ENCODE measurements at places on chromosomes 6 and 20.

- no peak for DNase-seq
Measured at GRCh38 chr6:44966449-44967092, 361.6 kb upstream of the RUNX2 start.

GRCh38 chr20:11929947-11930346, 12.3 kb downstream of the BTBD3 start:
- no peak for DNase-seq

DNA sequence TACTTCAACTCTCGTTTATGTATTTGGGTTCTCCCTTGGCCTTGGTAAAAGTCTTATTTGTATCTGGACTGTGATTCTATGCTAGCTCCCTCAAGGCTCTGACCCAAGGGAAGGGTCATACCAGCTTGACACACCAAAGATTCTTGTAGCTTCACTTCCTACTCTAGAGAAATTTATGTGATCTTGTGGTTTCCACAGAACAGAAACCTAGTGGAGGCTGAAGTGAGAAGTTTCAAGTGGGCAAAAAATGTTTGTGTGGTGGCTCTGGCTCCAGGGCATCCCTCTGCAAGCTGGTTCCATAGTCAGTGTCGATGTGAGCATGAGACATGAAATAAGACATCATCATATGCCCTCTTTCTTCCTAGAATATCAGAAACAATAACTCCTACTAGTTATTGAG, 48.1 kb upstream of the TNFRSF21 start:
- DNase-seq: no peak

DNA sequence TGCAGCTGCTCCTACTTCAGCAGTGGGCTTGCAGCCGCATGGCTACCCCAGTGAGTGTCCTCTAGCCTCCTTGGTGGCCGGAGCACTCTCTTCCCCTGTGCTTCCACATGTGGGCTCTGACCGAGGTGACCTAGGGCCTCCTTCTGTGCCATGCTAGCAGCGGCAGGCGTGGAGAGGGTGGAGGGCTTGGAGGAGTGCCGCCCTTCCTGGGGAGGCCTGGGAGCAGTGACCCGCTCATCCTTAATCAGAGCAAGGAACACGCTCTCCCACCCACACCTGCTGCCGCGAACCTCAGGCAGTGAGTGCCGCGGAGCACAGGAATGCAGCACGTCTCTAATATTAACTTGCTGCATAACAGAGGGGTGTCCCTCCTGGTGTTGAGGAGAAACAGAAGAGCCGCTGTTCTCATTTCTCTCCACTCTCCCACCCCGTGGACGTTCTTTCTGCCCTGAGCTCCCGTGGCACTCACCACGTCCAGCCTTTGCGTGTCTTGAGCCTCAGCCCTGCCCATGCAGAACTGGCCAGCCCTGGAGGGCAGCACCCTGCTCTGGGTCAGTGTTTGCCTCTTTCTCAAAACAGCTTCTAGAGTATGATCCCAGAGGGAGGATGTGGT, 31.9 kb downstream of the DUSP22 start:
- DNase-seq: no peak

DNA sequence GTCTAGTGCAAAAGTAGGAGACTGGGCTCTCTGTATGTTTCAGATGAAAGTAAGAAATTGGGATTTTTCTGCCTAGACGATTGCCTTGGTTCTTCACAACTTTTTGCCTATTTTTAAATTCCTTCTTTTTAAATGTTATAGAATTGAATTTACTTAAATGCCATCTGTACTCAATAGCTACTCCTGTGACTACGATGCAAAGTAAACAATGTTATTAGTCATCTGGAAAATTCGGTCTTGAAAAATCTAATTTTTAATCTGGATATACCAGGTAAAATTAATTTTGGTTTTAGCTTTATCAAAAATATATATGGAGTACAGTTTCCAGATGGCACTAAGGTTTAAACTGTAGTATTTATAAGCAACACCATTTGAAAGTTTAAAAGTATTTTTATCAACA, 472.2 kb downstream of the UTRN start:
- DNase-seq: no peak

DNA sequence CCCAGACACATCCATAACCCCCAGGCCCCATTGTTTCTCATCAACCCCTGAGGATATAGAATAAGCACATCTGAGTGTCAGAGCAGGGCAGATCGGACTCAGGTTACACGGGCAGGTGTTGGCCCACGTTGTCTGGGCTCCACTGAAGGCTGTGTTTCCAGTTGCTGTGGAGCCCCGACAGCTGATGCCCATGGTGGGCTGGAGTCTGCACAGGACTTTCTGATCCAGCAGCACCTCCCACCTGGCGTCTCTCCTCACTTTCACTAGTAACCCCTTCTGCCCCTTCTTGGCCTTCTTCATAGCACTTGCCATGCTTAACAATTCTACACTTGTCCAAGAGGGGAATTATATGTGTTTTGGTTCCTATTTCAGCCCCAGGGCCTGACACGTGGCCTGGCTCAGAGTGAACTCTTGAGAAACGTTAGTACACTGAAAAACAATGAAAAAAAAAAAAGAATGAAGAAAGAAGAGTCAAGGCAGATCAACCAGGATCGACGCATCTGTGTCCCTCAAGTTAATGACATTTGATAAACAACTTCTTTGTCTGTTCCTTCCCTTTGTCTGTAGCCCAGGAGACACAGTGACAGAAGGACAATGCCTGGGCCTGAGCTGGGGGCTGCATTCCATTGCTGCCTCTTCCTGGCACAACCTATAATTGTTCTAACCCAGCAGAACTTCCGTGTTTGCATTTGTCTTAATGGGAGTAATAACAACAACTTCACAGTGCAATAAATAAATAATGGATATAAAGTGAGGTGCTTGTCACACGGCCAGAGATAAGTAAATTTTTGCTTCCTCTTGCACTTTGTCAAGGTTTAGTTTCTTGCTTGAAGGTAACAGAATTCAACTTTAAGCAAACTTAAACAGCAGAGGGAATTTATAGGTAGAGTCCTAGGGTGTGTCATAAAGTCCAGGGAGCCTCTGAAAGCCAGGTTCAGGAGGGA, 224.2 kb upstream of the SSTR4 start:
- no peak for DNase-seq

Data from naive thymus-derived CD4-positive, alpha-beta T cell (primary cell).